Hematopoietic multipotent progenitor cell (in vitro differentiated cells): ENCODE measurements at places on chromosomes 16 and 17. TPM values are rescaled to one million over a fixed set of nuclear protein-coding genes. Genes with fewer than 3 reads are reported as not detected.

NTN1 gene
- total RNA-seq, result 1.1 TPM

APOH gene
- total RNA-seq, result not detected

CDR2L gene
- 2.2 TPM for total RNA-seq

NACA2 gene
- total RNA-seq, result not detected

CA7 gene
- under 0.01 TPM for total RNA-seq

CCDC92B gene
- 0.27 TPM for total RNA-seq

CCL3 gene
- 1.6 TPM for total RNA-seq

ABAT gene
- total RNA-seq, result 7.5 TPM

PLCD3 gene
- 8.1 TPM for total RNA-seq

GLYR1 gene
- total RNA-seq, result 39.6 TPM

ITFG1 gene
- 15.3 TPM for total RNA-seq

TPSG1 gene
- not detected for total RNA-seq

SYNGR3 gene
- total RNA-seq, result 4.3 TPM

SLC35G6 gene
- total RNA-seq, result not detected

STX1B gene
- 1.1 TPM for total RNA-seq

SEPTIN12 gene
- total RNA-seq, result not detected

OR3A3 gene
- under 0.01 TPM for total RNA-seq

HLF gene
- 35.5 TPM for total RNA-seq

PRAC2 gene
- not detected for total RNA-seq

ZCCHC14 gene
- total RNA-seq, result 7.0 TPM

TEX19 gene
- total RNA-seq, result not detected

KRT31 gene
- total RNA-seq, result not detected

SKAP1 gene
- 4.8 TPM for total RNA-seq

LRRC37A2 gene
- total RNA-seq, result 15.1 TPM

TBC1D3K gene
- not detected for total RNA-seq

PRDM7 gene
- total RNA-seq, result not detected

GPR179 gene
- under 0.01 TPM for total RNA-seq

TNFRSF13B gene
- 0.27 TPM for total RNA-seq

TMEM220 gene
- 17.0 TPM for total RNA-seq

CCL8 gene
- total RNA-seq, result not detected

KRTAP4-6 gene
- not detected for total RNA-seq

C1QL1 gene
- total RNA-seq, result not detected

CLEC18A gene
- total RNA-seq, result 0.81 TPM

P2RX1 gene
- 160 TPM for total RNA-seq

MEOX1 gene
- not detected for total RNA-seq

PDILT gene
- total RNA-seq, result not detected

RND2 gene
- 0.27 TPM for total RNA-seq

KCNJ2 gene
- total RNA-seq, result 0.27 TPM

OTOA gene
- total RNA-seq, result under 0.01 TPM

KRT33A gene
- total RNA-seq, result not detected

NPIPA8 gene
- 1.1 TPM for total RNA-seq

TBC1D3G gene
- total RNA-seq, result not detected

PABPN1L gene
- total RNA-seq, result 0.54 TPM

PRSS8 gene
- total RNA-seq, result not detected

KCNH4 gene
- 0.27 TPM for total RNA-seq

CCL1 gene
- not detected for total RNA-seq

EFTUD2 gene
- total RNA-seq, result 121 TPM

ALOXE3 gene
- under 0.01 TPM for total RNA-seq

SLFN11 gene
- total RNA-seq, result 45.8 TPM

EVPLL gene
- total RNA-seq, result not detected

STH gene
- total RNA-seq, result not detected

COPZ2 gene
- not detected for total RNA-seq
